ENCODE measurements at places on chromosomes 4 and X.

GRCh38 chr4:67608027-67608426 is 49.5 kb downstream of the STAP1 start:
- DNase-seq: no peak

DNA sequence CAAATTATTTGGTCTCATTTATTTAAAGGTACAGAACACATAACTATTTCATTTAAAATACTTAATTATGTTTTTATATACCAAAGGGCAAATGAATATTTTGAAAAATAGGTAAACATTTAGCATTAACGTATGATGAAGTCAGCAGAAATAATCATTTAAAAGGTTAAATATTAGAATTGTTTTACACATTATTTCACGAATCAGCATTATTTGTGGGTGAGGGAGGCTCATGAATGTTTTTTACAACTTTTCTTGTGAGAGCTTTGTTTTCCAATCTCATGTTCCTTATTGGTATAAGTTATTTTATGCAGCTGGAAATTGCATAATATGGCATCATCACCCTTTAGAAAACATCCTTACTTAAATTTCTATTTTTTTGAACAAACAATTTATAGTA is 73.9 kb upstream of the FSTL5 start:
- DNase-seq: no peak

DNA sequence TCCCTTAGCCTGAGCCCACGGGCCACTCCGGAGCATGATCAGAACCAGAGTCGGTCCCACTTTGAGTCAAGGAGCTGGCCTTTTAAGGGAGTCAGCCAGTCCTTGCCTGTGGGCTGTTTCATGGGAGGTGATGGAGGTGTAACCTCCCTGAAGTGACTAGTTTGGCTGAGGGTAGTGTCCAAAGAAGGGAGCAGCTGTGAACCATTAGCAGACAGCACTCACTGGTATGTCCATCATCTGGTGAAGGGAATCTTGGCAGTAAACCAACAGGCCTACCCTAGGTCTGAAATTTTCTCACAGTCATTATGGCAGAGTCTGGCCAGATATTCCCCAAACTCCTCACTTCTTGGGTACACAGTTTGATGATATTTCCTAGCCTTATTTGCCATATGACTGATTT is 12.3 kb upstream of the REPS2 start:
- no peak for DNase-seq

- DNase-seq: no peak
These were observed 370.0 kb downstream of the GPAT3 start for GRCh38 chr4:83905952-83906351.

GRCh38 chr4:88018466-88018865 is 11.0 kb downstream of the PKD2 start:
- no peak for DNase-seq

DNA sequence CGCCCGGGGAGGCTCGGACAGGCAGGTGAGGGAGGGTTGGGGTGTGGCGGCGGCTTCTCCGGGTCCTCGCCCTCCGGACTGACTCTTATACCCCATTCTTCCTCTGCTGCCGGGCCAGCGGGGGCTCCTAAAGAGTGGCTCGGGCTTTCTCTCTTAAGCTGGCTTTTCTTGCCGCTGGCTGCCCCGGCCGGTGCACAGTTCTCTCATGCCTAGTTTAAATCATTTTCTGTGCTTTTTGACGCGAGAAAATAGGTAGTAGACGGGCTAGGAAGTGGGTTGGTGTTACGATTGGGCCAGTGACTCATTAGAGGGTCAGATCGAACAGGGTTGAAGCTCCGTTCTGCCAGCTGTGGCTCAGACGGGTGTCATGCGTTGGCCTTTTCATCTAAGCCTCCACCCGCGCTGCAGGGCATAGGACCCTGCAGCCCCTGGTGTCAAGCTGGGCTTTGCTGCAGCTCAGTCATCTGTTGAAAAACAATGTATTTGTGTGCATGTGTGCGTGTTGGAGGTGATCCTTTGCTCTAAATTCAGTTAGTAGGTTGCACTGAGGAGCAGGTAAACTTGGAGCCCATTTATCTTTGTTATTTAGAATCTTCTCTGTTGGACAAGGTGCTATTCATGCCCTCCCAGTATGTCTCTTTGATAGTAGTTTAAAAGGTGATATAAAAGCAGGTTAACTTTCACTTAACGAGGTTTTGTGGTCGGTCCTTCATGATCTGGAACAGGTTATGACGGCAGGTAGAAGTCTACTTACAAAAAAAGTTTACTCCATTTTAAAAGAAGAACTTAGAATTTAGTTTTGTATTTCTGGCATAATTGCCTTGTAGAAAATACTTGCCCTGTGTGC is 802 bp downstream of the BMP2K start:
- DNase-seq: peak; percentile 44

- DNase-seq: no peak
These were observed 46.5 kb downstream of the PHF8 start for GRCh38 chrX:53997724-53998123.

- DNase-seq: no peak
These were observed 31.4 kb downstream of the CPE start for GRCh38 chr4:165410214-165410613.

GRCh38 chr4:13084210-13084609 is 399.9 kb downstream of the RAB28 start:
- no peak for DNase-seq

DNA sequence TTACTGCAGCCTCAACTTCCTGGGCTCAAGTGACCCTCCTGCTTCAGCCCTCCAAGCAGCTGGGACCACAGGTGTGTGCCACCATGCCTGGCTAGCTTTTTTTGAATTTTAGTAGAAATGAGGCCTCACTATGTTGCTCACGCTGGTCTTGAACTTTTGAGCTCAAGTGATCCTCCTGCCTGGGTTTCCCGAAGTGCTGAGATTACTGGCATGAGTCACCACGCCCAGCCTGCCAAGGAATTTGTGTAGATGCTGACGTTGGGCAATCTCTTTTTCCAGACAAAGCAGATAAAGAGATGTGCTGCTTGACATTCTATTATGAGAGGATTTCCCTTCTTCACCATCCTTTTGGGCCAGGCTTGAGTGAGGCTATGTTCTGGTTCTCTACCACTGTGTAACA is 254.5 kb upstream of the RPS6KA3 start:
- DNase-seq: no peak

- no peak for DNase-seq
These were observed 69.0 kb upstream of the ETNPPL start for GRCh38 chr4:108831886-108832285.

DNA sequence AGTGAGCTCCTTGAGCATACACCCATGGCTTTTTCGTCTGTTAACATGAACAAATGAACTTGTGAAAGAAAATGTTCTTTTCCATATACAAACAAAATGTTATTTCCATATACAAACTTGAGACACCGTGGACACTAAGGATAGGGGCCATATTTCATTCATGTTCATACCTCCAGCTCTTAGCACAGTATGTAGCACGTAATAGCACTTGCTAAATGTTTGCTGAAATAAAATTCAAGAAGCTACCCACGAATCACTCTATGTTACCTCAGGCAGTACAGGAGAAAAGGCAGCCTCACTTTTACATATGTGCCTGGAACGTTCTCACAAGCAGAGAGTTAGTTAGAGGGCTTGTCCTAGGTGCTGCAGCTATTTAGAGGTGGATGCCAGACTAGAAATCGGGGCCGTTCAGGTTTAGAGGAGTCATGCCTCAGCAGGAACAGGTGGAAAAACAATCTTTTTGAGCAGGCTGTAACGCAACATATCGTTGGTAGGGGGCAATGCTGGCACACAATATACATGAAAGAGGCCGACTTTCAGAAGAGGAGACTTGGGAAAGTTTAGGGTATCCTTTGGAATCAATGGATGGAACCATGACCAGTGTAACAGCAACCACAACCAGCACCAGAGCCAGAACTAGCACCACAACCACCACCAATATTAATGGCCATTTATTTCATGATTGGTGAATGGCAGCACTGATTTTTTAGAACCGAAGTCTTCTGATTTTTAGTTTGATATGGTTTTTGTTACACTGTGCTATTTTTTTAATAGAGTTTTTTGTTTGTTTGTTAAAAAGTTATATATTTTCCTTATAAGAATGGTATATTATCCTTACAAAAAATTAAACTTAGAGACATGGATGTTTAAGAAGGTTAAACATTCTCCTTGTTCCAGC is 14.8 kb upstream of the PAQR3 start:
- DNase-seq: no peak

- no peak for DNase-seq
These were observed 23.5 kb upstream of the THOC2 start for GRCh38 chrX:123756320-123756719.

DNA sequence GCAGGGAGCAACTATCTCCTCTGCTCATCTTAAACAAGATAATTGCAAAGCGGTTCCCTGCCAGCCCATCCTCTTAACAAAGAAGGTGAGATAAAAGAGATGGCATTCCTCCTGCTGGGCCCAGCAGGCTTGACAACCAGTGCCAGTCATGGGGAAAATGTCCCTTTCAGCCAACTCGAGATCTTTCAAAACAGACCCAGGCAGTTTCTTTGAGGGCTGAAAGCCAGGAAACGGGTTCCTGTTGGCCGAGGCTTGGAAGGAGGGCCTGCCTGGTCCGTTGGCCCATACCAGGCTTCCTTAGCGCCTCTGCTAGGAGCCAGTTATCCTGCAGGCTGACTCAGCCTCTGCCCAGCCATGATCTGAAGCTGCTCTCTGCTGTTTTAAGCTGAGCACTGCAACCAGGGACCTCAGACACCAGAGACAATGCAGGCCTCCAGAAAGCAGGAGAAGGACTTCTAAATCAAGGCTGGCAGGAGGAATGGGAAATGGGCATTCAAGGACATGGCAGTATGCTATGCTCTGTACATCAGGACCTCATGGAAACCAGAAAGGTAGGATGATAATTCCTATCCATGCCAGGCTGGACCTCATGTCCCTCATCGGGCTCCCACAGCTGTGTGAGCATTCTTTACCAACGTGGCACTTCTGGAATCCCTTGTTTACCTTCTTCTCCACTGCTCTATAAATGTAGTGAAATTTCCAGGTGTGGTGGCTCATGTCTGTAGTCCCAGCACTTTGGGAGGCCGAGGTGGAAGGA is 42.4 kb upstream of the SLC2A9 start:
- DNase-seq: no peak

GRCh38 chr4:186297013-186297645 is 31.1 kb downstream of the F11 start:
- no peak for DNase-seq

GRCh38 chr4:33171873-33172525 is 2451.8 kb downstream of the PCDH7 start:
- DNase-seq: no peak

- no peak for DNase-seq
These were observed 204.0 kb upstream of the ANXA3 start for GRCh38 chr4:78347527-78347926.

- DNase-seq: no peak
These were observed 94.1 kb upstream of the HPRT1 start for GRCh38 chrX:134365904-134366303.

GRCh38 chr4:141647966-141648365 is 11.6 kb downstream of the IL15 start:
- no peak for DNase-seq
